NCI-H774 (cell line): ENCODE measurements at places on chromosomes 2 and 18.

GRCh38 chr2:44118257-44118656 lies 50.4 kb upstream of the PPM1B start:
- DNase-seq, result no peak

GRCh38 chr2:65061910-65062339 lies 5.7 kb downstream of the CEP68 start:
- no peak for DNase-seq

DNA sequence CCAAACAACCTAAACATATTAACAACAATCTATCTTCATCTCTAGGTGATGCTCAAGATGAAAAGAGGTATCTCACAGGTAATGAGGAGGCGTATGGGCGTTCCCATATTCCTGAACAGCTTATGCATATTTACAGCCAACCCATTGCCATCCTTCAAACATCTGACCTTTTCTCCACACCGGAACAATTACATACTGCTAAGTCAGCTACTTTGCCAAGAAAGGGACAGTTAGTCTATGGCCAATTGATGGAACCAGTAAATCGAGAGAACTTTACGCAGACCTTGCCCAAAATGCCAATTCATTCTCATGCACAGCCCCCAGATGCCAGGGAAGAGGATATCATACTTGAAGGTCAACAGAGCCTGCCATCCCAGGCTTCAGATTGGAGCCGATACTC lies 68.0 kb downstream of the FAM171B start:
- DNase-seq, result no peak

DNA sequence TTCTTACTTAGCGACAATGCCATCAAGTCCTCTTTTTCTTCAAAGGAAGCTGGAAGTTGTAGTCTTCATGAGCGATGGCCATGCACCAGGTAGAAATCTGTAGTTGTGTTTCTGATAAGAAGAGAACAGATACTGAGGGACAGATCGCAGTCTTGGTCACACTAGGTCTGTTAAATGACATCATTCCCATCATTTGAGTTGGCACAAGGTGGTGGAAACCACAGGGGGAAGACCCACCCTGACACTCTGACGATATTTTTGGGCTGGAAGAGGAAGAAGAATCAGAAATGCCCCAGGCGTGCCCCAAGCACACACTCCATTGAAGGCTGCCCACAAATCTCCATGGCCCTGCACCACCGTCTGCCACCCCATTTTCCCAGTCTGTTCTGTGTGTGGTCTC lies 89.0 kb upstream of the BOD1L2 start:
- no peak for DNase-seq

GRCh38 chr2:241009601-241010530 lies 11.4 kb downstream of the SNED1 start:
- DNase-seq, result no peak

GRCh38 chr2:144111437-144111836 lies 408.5 kb downstream of the ZEB2 start:
- DNase-seq, result no peak
